ENCODE measurements at places on chromosomes 4 and X.

DNA sequence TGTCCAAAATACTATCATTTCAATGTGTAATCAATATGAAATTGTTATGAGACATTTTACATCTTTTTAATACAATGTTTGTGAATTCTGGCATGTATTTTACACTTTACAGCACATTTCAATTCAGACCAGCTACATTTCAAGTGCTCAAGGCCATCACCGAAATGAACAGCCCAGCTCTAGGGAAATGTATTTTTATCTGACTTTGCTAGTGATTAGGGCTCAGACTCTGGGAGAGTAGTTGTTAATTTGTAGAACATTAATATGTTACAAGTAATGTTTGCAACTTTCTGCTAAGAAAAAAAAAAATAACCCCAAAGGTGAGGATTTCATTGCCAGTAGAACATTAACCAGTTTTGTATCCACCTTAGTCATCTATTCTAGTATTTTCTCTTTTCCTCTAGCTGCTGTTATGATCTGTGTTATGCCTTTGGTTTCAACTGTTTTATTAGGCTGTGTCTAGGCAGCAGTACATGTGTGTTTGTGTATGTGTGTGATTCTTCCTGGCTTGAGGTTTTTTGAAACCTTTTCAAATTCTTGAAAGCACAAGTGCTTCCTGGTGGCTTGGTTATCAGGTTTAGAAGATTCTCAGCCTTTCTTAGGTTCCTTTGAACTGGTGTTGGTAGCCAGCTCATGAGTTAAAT is 125.9 kb downstream of the NSUN7 start:
- DNase-seq, result no peak

GRCh38 chr4:7154351-7154981 is 37.9 kb upstream of the SORCS2 start:
- DNase-seq, result no peak

DNA sequence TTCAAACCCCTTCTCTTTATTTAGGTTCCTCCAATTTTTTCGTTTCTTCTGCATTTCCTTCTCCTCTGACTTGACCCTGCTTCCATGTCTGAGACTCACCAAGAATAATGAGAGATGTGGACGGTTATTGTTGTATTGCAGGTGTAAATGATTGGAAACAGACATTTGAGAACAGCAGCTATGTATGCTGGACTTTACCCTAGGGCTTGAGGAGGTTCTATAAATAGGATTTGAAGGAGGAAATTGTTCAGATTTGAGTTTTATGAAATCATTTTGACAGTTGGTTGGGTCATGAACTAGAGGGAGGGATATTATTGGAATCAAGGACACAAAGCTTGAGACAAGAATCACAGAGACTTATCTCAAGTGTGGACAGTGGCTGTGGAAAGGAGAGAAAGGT is 614.6 kb upstream of the CPEB2 start:
- no peak for DNase-seq

GRCh38 chr4:153804722-153805121 is 15.8 kb upstream of the SFRP2 start:
- peak; percentile 38 for DNase-seq

DNA sequence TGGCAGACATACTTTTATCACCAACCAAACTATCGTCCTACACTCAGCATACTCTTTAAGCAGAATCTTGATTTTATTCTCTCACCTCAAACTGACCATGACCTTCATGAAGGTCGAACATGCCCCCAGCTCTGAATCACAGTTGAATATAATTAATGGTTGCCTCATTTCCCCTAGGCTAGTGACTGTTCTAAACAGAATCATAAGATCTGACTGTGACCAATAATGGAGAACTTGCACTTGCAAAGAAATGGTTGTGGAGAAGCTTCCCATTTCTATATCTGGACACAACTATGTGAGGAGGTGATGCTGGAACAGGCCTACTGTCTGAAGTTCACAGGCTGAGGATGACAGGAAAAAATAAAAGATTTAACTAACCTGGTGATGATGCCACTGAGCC is 85.1 kb downstream of the PDGFC start:
- no peak for DNase-seq

GRCh38 chrX:15931362-15931761 is 76.7 kb upstream of the AP1S2 start:
- DNase-seq, result no peak

- no peak for DNase-seq
These were observed 3.2 kb downstream of the SPRY1 start for GRCh38 chr4:123399627-123400358.

- DNase-seq, result no peak
These were observed 19.1 kb downstream of the CNOT6L start for GRCh38 chr4:77800077-77800476.

DNA sequence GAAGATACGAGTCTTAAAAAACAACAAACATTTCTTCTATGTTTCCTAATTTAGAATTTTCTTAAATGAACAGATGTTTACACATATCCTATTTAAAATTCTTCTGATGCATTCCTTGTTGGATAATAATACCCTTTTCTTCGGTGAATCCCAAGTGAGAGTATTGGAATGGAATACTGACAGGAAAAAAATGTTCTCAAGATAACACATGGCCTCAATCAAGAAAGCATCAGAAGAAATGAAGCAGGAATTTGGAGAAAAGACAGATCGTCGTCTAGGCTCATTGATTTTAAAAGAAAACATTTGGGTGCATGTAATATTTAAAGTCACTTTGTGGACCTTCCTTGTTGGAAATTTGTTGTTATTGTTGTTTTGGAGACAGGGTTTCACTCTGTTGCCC is 196.9 kb upstream of the ANK2 start:
- DNase-seq, result no peak

DNA sequence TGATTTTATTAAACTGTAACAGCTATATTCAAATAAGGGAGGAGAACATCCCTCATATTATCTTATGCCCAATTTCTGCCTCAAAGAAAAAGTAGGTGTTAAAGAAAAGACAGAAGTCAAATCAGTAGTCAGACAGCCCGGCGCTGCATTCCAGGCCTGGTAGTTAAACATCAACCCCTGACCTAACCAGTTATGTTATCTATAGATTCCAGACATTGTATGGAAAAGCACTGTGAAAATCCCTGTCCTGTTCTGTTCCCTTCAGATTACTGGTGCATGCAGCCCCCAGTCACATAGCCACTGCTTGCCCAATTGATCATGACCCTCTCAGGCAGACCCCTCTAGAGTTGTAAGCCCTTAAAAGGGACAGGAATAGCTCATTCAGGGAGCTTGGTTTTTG is 269.9 kb upstream of the GALNT7 start:
- no peak for DNase-seq

- peak; percentile 72 for DNase-seq
These were observed 37.2 kb downstream of the GUCY1B1 start for GRCh38 chr4:155795991-155796390.

DNA sequence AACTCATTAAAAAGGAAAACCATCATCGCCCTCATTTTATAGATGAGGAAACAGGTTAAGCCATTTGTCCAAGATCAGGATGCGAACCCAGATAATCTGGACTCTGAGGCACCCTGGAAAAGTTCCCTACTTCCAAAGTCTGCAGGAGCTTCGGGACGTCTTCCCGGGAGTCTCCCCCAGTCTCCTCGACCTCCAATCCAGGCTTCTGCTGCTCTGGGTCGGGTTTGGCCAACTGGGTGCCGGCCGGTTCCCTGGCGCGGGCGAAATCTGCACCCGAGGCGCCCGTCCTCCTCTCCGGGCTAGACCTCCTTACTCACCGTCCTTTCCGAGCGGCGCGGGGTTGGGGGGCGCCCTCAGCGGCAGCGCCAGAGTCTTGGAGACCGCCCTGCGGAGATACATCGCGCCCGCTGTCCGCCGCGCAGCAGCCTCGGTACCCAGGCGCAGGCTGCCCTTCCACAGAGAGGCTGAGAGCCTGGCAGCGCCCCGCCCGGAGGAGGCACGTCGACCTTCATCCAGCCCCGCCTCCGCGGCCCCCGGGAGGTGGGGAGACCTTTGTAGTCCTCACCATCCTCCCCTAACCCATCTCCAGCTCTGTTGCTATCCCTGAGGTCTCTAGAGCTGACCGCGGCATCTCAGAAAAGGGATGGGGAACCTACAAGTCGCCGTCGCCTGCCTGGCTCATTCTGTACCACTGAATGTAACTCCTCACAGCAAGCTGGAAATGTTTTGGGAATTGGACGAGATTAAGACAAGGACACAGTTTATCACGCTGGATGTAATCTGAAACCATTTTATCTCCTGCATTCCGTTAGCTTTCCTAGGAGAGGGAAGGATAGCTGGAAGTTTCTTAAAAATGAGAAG is at the start of gene MGARP:
TSS of gene MGARP (minus strand) at position 466 of the 861 bp plus-strand sequence. CDS start at position 399, 67 bp downstream.
- peak; percentile 71 for DNase-seq

DNA sequence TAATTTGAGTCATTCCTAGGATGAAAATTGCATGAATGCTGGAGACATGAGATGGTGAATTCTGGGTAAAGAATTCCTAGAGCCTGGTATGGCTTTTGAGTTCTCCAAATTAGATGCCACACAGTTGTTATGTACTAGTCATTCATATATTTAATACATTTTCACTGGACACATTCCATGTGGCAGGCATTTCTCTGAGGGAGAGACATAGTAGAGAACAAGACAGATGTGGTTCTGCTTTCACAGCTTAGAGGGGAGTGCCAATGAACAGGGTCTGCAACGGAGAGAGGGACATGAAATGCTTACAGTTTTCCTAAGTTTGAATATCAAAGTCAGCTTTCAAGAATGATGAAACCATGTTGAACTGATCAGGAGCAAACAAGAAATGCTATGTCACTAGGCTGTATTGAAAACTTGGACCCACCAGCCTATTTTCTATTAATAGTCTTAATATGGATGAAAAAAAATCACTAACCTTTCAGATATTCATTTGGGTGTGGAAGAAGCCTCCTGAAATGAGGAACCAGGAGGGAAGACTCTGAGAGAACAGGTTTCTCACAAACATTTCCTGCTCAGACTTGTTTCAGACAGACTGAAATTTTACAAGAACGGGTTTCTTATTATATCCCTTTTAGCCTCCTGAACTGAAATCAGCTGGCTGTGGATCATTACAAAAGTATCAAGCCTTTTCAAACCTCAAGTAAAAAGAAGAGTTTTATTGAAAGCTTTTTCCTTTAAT is 276.0 kb upstream of the TET2 start:
- no peak for DNase-seq

- DNase-seq, result peak; percentile 45
These were observed 3.7 kb upstream of the CXCL6 start for GRCh38 chr4:73832651-73833237.

- no peak for DNase-seq
These were observed 60.5 kb upstream of the SLC25A4 start for GRCh38 chr4:185082561-185082960.

DNA sequence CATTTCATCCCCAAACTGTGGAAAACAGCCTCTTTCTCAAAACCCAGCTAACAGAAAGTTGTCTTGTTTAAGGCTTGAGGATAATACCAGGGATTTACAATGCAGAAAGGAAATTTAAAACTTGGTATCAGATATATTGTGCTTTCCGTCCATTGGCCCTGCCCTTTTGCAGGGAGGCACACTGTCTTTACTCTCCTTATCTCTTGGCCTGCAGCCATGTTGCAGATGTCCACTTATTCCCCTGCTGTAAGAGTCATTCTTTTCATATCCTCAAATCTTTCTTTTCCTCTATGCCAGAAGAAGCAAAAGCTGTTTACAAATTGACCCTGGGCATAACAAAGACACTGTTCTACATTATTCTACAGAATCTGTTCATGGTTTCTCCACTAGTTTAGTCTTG is 75.6 kb upstream of the DYNLT3 start:
- no peak for DNase-seq

- no peak for DNase-seq
These were observed 1.2 kb downstream of the ATP6AP1 start for GRCh38 chrX:154429711-154430110.

DNA sequence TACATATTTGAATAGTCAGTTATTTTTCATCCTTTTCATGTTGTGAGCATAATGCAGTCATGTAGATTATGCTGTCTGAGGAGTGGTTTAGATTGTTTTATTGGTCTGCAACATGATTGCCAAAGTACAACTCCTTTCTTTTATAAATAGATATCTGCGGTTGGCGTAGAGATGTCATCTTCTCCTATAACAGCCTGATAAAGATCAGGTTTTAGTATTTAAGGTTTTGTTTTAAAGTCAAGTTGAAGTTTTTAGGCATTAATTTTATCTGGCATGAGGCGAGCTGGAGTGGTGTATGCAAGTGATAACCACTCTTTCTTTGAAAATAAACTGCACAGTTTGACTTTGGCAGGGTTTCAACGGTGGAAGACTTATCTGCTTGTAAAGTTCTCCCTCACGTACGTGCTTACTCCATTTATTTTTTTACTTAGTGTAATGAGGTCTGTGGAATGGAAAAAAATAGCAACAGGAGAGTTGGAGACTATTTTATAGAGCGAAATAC is 126.3 kb downstream of the FBXO8 start:
- DNase-seq, result no peak

DNA sequence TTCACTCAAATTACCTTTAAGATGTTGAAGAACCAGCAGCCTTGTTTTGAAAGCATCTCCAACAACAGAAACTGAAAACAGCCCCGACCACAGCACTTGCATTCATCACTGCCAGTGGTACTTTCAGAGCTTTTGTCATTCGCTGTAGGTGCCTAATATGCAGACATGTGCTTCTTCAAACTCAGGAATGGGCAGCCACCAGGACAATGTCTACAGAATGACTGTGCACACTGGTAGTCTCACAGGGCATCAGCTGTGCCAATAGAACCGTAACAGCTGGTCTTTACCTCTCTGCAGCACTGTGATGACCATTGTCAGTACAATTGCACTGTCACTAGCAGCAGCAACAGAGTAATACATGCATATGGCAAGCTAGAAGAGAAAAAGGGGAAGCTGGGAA is 1149.7 kb downstream of the STPG2 start:
- DNase-seq, result no peak

DNA sequence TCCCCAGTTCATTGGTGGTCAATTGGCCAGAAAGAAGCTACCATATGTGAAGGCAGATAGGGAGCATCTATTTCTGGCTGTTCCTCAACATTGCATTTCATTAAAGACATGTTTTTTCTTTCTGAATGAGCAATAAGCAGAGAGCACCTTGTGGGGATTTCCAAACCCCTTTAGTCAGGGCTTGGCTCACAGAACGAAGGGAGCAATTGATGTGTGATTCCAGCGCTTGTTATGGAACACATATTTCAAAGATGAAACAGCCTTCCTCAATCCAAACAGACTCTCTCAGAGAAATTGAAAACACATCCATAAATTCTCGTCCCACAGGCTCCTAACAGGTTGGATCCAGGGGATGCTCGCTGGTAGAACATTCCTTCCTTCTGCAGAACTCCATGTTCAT is 84.1 kb downstream of the CLCN4 start:
- DNase-seq, result peak; percentile 68

- DNase-seq, result no peak
These were observed 195.0 kb upstream of the ANK2 start for GRCh38 chr4:112854420-112854819.

All from astrocyte of the hippocampus (primary cell).